ENCODE measurements at places on chromosomes 11 and 22. TPM values are rescaled to one million over a fixed set of nuclear protein-coding genes. Genes with fewer than 3 reads are reported as not detected.

GRCh38 chr22:30932661-30933060 lies 35.9 kb downstream of the MORC2 start:
- DNase-seq: no peak

GRCh38 chr11:72637926-72638325 lies 36.3 kb downstream of the PDE2A start:
- no peak for DNase-seq

- DNase-seq: peak; percentile 61
Observed at GRCh38 chr22:23070418-23071229, at the start of gene GNAZ. TSS of gene GNAZ (plus strand) at chr22:23070519. CDS start at chr22:23095696, 25,177 bp downstream.

- no peak for DNase-seq
Observed at GRCh38 chr11:5516599-5516998, at the start of gene UBQLNL. TSS of gene UBQLNL (minus strand) at chr11:5516699. CDS start at chr11:5516441, 258 bp downstream.

DNA sequence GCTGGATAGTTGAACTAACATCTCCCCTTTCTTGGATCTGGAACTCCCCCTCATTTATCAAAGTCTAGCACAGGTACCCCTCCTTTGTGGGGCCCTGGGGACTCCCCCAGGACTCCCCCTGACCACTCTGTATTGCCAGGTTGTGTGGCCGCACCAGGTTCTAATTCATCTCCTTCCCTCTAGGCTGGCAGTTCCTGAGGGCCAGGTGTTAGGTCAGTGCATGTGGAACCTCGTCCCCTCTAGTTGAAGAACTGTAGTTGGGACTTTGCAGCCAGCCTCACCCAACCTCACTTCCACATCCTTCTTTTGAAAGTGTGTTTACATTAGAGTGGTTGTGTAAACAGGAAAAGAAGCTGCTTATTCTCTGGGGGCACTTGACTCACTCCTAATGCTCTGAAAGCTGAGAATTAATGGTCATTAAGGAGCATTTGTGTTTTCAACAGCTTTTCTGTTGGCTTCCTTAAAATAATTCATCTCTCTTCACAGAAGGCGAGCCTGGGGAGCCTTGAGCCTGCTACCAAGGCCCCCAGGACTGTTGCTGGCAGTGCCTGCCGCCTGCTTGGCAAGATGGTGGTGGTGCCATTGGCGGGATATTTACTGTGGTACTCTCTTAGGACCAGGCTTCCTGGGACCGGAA lies 11.8 kb downstream of the UPB1 start:
- DNase-seq: no peak

- no peak for DNase-seq
Observed at GRCh38 chr11:102457056-102457677, 4.6 kb upstream of the TMEM123 start.

GRCh38 chr11:44559207-44559939 lies 6.1 kb upstream of the CD82 start:
- DNase-seq: no peak

GRCh38 chr11:73465871-73466270 lies 89.7 kb downstream of the RELT start:
- DNase-seq: no peak

DNA sequence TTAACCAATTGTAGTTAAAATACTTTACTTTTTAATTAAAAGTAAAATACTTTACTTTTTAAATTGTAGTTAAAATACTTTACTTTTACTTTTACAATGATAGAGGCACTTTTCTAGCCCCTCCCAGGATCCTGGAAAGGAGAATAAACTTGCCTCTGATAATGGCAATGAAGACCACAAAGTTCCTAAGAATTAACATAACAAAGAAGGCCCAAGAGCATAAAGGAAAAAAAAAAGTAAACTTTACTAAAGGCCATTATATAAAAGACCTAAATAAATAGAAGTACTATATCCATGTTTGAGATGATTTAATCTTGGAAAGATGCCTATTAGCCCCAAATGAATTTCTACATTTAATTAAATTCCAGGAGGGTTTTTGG lies 129.1 kb upstream of the THY1 start:
- DNase-seq: no peak

DNA sequence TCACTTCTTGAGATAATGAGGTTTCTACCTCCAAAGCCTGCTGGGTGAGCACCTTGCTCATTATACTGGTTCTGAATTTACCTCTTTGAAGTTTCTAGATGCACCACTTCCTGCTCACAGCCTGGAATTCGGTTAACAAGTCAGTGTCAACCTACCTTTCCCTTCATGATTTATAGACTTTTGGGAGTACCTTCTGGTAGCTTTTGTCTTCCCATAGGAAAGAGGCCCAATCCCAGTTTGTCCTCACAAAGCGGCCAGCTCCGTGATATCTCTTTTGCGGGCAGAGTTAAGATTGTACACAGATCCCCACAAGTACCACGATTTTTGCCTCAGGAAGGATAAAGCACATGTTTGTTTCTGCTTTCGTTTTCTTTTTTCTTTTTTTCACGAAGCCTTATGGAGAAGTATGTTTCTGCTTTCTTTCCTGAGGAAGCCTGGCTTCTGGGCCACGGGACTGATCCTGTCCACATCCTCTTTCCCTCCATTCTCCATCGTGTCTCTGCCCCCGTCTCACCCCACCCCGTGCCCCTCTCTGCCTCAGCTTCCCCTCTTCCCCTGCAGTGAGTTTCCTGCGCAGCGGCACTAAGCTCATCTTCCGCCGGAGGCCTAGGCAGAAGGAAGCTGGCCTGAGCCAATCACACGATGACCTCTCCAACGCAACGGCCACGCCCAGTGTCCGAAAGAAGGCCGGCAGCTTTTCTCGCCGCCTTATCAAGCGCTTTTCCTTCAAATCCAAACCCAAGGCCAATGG lies 5.7 kb upstream of the HINFP start:
- DNase-seq: peak; percentile 46

DNA sequence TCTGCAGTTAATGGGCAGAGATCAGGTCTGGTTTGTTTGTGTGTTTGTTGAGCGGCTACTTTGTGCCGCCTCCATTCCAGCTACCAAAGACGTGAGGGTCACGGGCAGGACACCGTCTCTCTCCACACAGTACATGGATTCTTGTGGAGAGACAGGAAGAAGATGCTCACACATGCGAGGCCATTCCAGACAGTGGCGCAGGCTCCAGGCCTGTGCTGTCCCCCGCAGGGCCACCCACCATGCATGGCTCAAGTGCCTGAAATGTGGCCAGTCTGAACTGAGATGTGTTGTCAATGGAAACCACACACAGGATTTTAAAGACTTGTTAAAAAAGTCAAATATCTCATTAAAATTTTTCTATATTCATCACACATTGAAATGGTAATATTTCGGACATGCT lies 848.3 kb downstream of the TBC1D22A start:
- no peak for DNase-seq

DNA sequence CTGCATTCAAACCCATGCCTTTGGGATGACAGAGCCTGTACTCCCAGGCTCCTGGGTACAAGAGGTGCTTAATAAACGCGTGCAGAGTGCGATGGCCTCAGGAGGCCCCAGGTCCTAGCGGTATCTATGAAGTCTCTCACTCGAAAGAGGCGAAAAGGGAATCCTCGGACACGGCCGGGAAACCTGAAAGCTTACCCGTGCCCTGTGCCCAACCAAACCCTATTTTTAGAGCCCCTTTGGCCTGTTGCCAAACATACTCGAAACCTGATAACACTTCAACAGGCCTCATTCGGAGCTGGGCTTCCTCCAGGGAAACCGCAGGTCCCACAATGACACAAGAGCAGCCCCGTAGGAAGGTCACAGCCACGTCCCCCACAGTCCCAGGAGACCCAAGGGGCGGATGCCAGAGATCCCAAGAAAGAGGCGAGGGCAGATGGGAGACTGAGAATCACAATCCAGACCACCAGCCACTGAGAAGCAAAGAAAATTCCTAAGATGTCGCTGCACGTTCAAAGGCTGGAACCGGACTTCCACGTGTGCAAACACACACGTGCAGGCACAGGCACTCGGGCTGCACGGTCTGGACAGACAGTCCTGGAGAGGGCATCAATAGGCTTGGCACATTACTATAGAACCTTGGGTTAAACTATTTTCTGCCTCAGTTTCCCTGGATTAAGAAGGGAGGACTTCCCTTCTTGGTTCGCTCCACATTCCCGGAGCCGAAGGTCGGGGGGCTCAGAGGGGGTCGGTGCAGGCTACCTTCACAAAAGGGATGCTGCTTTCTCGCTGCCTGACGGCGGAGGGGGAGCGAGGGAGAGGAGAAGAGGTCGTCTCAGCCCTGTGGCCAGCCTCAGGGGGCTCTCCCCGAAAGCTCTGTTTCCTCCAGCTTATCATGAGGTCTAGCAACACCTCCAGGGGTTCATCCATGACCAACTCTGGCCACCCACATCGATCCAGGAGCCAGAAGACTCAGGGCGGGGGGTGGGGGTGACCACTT lies 8.2 kb downstream of the PDGFB start:
- peak; percentile 76 for DNase-seq

- no peak for DNase-seq
Observed at GRCh38 chr22:39353346-39353745, 3.6 kb downstream of the SYNGR1 start.

- no peak for DNase-seq
Observed at GRCh38 chr11:113059548-113059947, 98.3 kb downstream of the NCAM1 start.

GRCh38 chr11:104547996-104548661 lies 350.1 kb downstream of the CASP12 start:
- DNase-seq: peak; percentile 34

DNA sequence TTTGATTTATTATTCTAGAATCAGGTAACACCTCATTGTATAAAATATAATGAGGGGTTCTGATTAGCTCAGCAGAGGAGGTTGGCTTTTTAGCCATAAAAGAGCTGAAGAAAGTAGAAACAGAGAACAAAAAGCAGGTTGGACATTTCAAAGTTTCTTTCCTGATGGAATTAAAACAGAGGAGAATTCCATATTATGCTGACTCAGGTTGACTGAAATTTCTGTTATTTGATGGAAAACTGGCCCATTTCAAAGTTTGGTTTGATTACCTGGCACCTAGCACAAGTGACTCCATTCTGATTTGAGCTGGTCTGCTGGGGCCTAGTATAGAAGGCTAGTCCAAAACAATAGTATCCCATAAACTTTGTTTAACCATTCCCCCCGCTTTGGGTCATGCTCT lies 24.9 kb downstream of the OR56B4 start:
- DNase-seq: no peak

DNA sequence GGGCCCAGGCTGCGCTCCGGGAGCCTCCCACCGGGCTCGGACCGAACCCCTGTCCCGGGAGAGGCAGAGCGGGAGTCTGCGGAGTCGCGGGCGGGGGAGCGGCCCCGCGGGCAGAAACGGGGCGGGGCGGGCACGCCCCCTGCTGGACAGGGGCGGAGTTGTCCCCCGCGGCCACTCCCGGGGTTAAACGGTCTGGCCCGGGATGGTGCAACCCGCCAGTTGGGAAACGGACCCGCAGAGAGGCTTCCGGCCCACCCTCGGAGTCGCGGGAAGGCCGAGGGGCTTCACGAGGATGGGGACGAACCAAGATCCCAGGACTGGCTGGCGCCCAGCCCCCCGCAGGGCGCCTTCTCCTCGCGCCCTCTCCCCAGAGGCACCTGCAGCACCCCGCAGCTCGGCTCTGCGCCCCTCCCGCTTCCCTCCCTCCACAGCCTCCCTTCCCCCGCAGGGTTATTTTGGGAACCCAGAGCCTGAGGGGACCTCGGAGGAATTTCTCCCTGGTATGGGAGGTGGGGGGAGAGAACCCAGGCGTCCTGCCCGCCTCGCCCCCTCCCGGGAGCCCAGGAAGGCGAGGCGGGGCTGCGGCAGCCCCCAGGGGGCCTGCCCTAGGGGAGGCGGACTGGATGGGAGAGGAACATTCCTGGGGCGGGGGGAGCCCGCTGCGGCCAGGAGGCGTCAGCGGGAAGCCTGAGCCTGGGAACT lies 902 bp downstream of the RASGRP2 start:
- peak; percentile 81 for DNase-seq

- DNase-seq: no peak
Observed at GRCh38 chr11:765802-766091, 11.5 kb downstream of the GATD1 start.

DNA sequence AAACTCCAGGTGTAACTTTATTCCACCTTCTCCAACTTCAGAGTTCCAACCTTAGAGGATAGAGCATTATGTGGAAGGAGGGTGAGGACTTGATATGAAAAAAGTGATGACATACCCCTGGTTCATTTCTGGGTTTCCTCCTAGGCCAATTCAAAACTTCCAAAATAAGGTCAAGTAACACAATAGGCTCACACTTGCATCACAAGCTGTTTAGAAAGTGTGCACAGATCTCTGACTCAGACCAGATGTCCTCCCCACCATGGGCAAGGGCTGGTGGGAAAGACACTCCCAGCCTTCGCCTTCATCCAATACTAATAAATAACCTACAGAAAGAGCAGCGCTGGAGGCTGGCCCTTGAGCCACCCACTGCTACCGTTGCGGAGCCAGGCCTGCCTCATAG lies 5.8 kb upstream of the BUD13 start:
- no peak for DNase-seq

GRCh38 chr11:114358716-114359115 lies 41.6 kb downstream of the C11orf71 start:
- no peak for DNase-seq

DNA sequence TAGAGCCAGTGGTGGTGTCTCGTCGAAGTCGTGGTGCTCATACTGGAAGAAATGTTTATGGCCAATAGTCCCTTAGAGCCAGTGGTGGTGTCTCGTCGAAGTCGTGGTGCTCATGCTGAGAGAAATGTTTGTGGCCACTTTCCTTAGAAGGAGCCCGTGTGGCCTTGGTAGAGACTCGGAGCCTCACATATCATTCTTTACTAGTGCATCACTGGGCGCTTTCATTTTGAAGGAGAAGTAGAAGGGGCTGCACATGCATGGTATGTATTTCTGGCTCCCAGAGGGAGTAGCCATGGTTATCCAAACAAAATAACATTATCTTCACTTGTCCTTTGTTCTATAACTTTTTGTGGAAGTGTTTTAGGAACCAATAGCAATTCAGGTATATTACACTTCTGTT lies 69.5 kb downstream of the JAM3 start:
- no peak for DNase-seq

DNA sequence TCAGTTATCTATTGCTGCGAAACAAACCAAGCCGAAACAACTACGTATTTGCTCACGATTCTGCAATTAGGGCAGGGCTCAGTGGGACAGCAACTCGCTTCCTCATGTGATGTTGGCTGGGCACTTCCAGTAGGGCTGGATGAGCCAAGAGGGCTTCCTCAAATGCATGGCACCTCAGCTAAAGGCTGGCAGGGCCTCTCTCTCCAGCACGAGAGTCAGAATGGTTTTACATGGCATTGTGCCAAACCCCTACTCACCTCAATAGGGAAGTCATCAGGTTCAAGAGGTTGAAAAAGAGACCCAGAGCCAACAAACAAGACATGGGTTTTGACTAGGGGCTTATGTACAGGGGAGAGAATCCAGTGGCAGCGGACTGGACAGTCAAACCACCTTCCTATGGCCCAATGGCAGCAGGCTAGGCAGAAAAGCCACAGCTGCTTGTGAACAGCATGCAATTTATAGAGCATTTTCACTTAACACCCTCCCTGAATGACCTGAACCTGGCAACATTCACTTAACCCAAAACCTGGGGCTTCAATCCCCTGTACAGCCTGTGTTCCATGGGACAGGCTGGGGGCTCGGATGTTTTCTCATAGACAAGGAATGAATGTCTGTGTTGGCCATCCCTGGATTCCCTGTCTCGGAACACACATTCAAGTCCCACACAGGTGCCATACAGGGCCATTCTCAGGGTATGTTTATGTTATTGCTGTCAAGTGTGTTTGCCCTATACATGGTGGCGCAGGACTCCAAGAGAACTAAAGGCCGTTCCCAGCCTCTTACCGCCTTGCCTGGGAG lies 154.2 kb upstream of the NAV2 start:
- DNase-seq: no peak

Gene RABL2B
- 11.3 TPM for total RNA-seq

Gene FOSL1
- 43.3 TPM for total RNA-seq

Gene SPDYC
- not detected for total RNA-seq

Gene SLC17A6
- total RNA-seq: not detected

Gene BTBD18
- total RNA-seq: not detected

Gene OVCH2
- 1.8 TPM for total RNA-seq

Gene IRAG1
- 24.6 TPM for total RNA-seq

Gene OR51B2
- not detected for total RNA-seq

Gene CBY1
- total RNA-seq: 1.8 TPM
